ENCODE measurements at places on chromosomes 11 and 22. TPM values are rescaled to one million over a fixed set of nuclear protein-coding genes. Genes with fewer than 3 reads are reported as not detected.
A peak's percentile ranks its signal among the peaks of the same experiment; 100 is the strongest.

DNA sequence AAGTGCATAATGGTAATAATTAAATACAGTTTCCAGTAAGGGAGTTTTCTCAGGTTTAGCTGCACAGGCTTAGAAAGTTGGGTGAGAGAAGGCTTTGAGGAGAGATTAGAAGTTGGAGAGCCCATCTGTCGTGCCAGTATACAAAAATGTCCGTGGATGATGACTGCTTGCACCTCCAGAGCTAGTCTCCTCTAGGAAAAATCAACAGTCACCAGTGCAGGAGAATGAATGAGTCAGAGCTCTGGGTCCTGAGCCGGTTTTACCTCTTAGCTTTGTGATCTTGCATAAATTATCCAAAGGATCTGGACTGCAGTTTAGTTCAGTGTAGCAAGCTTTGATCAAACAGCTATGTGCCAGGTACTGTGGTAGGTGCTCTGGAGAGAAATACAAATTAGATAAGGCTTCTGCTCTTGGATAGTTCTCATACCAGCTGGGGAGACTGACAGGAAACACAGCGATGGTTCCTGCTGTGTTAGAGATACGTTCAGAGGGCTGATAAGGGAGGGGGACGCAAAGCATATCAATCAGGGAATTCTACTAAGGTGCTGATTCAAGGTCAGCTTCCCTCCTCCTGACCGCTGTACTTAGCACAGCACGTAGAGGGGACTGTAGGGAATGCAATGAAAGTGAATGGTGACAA, 125.9 kb downstream of the TEAD1 start:
- DNase-seq: no peak
- no peak overlapping the region for H3K27ac ChIP-seq
- no peaks in the 10 kb centered on the region for H3K36me3 ChIP-seq
- H3K4me3 ChIP-seq: no peak overlapping the region
- no peaks in the 10 kb centered on the region for H3K27me3 ChIP-seq

The CCDC73 gene
- 2.1 TPM for total RNA-seq

DNA sequence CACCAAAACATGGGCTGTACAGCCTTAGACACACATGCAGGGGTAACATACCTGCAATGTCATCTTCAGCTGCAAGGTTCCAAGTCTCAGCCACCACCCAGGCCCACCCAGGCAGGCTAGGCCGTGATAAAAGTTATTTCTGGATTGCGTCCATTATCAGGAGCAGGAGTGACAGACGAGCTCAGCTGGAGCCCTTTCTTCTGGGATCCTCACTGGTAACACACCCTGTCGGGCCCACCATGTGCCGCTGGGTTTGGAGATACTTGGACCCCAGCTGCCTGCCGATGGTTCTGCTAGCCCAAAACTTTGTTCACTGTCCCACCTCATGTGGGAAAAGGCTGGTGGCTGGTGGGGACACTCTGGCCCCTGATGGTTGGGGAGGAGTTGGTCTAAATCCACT, 24.8 kb downstream of the TMPRSS5 start:
- no peak overlapping the region for H3K27ac ChIP-seq
- H3K27me3 ChIP-seq: no peaks in the 10 kb centered on the region
- H3K36me3 ChIP-seq: no peaks in the 10 kb centered on the region
- DNase-seq: peak; percentile 55
- H3K4me3 ChIP-seq: no peak overlapping the region

The VPS26B gene
- 31.1 TPM for total RNA-seq

The MAJIN gene
- not detected for total RNA-seq

DNA sequence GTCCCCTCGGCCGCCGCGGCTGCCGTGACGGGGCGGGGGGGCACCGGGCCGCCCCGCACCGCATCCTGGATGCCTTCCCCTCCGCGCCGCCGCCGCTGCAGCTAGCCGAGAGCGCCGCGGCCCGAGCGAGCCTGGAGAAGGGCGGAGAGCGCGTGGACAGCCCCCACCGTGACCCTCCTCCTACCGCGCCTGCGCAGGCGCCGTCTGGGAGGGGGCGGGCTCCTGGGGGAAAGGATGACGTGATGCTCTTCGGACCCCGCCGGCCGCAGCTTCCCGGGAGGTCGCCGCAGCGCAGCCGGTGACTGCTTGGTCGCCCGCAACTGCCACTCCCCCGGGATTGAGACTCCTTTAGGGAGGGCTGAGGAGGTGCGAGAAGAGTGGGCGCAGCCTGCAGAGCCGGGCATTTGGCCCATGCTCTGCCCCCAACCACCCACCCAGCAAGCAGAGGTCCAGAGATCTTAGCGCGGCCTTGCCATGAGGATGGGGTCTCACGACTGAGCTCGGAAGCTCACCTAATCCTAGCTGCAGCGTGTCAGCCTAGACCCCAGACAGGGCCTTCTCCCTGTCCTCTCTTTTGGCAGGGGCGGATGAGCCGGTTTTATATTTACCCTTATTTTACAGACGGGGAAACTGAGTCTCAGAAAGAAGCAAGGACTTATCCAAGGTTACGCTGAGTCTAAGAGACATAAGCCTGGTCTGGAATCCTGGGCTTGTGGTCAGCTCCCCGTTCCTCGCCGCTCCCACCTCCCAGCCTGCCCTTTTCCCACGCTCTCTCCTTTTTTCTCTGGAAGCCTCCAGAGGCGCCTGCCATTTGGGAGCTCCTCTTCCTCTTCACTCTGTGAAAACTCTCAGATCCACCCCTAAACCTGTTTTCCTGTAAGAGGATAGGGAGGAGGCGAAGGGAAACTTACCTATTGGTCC, at the start of gene DENND5A:
Gene DENND5A (minus strand): TSS at position 140 of the 921 bp plus-strand sequence. CDS start 281 bp downstream, outside the sequence.
- peak; percentile 94 for DNase-seq
- H3K27ac ChIP-seq: peak within 1 kb of the TSS; percentile 98
- no peaks in the 10 kb centered on the region for H3K36me3 ChIP-seq
- no peaks in the 10 kb centered on the region for H3K27me3 ChIP-seq

- H3K4me1 ChIP-seq: no peaks in the 10 kb centered on the region
- no peak overlapping the region for H3K4me3 ChIP-seq
- H3K27ac ChIP-seq: no peak overlapping the region
- no peaks in the 10 kb centered on the region for H3K36me3 ChIP-seq
Measured at GRCh38 chr11:116267146-116267545, 505.6 kb downstream of the BUD13 start.

- no peaks in the 10 kb centered on the region for H3K27me3 ChIP-seq
- H3K27ac ChIP-seq: no peak overlapping the region
- DNase-seq: no peak
- no peak overlapping the region for H3K4me3 ChIP-seq
Measured at GRCh38 chr22:48832592-48832991, 995.1 kb downstream of the BRD1 start.

DNA sequence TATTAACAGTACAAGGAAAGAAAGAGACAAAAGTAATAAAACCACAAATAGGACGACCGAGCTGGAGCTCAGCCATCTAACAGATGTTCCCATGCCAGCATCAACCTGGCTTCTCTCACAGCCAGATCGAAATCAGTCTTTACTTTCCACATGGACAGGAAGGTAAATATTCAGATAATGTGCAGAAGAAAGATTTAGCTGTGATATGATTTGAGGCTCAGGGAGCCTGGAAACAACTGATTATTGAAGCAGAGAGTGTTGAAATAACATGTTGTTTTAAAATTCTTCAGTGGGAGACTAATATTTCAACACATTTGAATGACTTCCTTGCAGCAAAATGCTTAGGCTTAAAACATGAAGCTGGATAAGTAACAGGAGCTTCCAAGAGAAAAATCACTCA, 546.8 kb downstream of the ETS1 start:
- H3K27me3 ChIP-seq: no peaks in the 10 kb centered on the region
- H3K4me1 ChIP-seq: peaks cover 25% of the 10 kb centered on the region
- H3K27ac ChIP-seq: peak overlapping the region; percentile 65
- no peak for DNase-seq
- H3K4me3 ChIP-seq: no peak overlapping the region

GRCh38 chr11:35180317-35181233, 41.6 kb downstream of the CD44 start:
- no peaks in the 10 kb centered on the region for H3K27me3 ChIP-seq
- peaks cover 25% of the 10 kb centered on the region for H3K36me3 ChIP-seq
- DNase-seq: no peak
- no peak overlapping the region for H3K4me3 ChIP-seq
- peaks cover 75% of the 10 kb centered on the region for H3K4me1 ChIP-seq

DNA sequence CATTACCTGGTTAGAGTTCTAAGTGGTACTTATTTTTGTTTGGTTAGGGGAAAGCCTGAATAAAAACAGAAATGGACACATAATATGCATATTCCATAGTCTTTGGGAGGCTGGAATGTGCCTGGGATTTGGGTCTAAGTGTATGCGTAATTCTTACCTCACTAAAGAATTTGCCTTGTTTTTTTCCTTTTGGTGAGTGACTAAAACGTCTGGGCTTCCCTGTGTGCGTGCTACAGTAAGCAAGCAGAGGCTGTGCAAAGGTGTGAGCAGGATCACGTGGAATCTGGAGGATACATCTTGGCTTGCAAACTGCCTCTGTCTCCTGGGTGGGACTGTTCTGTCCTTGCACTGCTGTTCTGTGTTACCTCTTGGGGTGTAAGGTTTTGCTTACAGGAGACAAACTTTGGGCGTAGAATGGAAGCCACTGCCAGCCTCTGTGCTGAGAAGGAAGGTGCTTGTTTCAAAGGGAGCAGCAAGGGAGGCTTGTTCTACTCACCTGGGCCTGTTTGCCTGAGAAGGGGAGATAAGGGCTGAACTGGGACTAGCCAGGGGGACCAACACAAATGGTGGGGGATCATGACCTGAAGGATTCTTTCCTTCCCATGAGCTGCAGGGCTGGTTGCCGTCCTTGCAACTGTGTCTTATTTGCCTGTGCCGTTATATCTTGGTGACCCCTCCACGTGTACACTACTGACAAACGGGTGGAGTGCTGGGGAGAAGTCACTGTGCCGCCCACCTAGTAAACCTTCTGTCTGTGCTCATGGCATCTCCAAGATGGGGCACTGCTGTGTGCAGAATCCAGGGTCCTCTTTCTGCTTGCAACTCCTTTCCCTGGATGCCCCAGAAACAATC, 4.5 kb downstream of the NEAT1 start:
- peak; percentile 76 for DNase-seq
- peaks cover 52% of the 10 kb centered on the region for H3K4me1 ChIP-seq
- H3K27ac ChIP-seq: peak overlapping the region; percentile 97
- no peaks in the 10 kb centered on the region for H3K27me3 ChIP-seq
- H3K4me3 ChIP-seq: peak overlapping the region; percentile 88
- no peaks in the 10 kb centered on the region for H3K36me3 ChIP-seq

DNA sequence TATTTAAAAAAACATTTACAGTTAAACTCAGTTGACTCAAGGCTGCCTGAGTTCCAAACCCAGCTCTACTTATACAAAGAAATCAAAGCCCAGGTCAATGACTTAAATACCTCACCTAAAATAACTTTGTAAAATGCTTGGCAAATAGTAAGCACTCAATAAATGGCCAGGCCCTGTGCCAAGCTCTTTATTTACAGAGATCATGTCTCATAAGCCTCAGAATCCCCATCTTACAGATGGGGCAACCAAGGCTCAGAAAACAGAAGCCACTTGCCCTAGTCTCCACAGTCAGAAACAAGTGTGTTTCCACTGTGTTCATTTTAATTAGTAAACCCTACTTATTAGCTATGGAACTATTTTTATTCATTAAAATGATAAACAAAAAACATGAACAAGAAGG, 30.5 kb upstream of the TTC28 start:
- H3K36me3 ChIP-seq: no peaks in the 10 kb centered on the region
- no peak for DNase-seq
- H3K4me1 ChIP-seq: no peaks in the 10 kb centered on the region
- H3K27me3 ChIP-seq: no peaks in the 10 kb centered on the region
- no peak overlapping the region for H3K4me3 ChIP-seq
- H3K27ac ChIP-seq: no peak overlapping the region

DNA sequence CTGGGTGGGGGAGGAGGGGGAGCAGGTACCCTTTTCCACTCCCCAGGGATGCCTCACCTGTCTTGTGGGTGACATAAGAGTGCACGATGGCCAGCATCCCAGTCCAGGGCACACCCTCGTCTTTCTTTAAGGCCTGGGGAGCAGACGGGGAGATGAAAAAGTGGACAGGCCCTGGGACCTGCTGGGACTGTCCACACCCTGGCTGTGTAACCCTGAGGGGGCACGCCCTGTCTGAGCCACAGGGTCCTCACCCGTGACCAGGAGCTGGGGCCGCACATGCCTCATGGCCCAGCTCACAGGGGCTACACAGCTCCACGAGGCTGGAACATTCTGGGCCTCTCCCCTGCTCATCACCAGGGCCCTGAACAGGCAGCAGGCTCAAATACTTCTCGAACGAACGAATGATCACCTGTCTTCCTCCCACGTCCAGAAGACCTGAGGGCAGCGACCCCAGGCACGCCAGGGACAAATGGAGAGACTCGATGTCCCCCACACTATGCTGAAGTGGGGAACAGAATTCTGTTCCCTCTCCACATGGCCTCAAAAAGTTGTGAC, 123.9 kb downstream of the PHF21B start:
- H3K27me3 ChIP-seq: no peaks in the 10 kb centered on the region
- DNase-seq: no peak
- no peaks in the 10 kb centered on the region for H3K36me3 ChIP-seq
- no peaks in the 10 kb centered on the region for H3K4me1 ChIP-seq
- H3K4me3 ChIP-seq: no peak overlapping the region

The PIK3IP1 gene
- 36.6 TPM for total RNA-seq

GRCh38 chr11:120335556-120335907, 681 bp upstream of the ARHGEF12 start:
- H3K36me3 ChIP-seq: peaks cover 1% of the 10 kb centered on the region
- no peak for DNase-seq
- H3K4me3 ChIP-seq: peak overlapping the region; percentile 73
- peak overlapping the region; percentile 91 for H3K27ac ChIP-seq

GRCh38 chr22:32699686-32700085, 101.8 kb upstream of the TIMP3 start:
- H3K27me3 ChIP-seq: no peaks in the 10 kb centered on the region
- no peaks in the 10 kb centered on the region for H3K4me1 ChIP-seq
- H3K4me3 ChIP-seq: no peak overlapping the region
- no peak for DNase-seq

DNA sequence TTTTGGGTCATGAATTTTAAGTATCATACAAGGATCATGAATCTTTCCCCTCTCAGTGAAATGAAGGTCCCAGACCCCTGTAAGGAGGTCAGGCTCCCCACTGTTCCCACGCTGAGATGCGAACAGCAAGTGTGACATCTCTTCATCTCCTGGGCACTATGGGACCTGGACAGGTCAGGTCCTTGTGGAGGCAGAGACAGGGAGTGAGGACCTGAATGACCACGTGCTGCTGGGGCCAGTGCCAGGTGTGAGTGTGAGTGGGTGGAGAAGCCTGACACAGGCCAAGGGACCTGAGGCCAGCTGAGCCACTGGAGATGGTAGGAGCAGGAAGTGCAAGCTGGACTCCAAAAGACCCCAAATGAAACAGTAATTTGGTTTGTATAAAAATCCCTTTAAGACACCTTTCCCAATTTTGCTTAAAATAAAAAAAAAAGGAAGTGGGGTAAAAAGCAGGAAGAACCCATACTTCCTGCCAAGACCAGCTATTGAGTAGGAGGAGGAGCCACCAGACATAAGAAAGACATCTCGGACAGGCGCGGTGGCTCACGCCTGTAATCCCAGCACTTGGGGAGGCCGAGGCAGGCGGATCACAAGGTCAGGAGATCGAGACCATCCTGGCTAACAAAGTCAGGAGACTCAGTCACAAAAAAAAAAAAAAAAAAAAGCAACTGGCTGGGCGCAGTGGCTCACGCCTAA, 35.4 kb upstream of the SERPIND1 start:
- no peak overlapping the region for H3K4me3 ChIP-seq
- H3K27ac ChIP-seq: peak overlapping the region; percentile 33
- H3K36me3 ChIP-seq: peaks cover 17% of the 10 kb centered on the region
- DNase-seq: no peak
- peaks cover 35% of the 10 kb centered on the region for H3K4me1 ChIP-seq
- H3K27me3 ChIP-seq: no peaks in the 10 kb centered on the region
